ENCODE measurements at places on chromosomes 16 and 17. TPM values are rescaled to one million over a fixed set of nuclear protein-coding genes. Genes with fewer than 3 reads are reported as not detected.

The NOD2 gene
- 1.1 TPM for total RNA-seq

The MYL11 gene
- 1.2 TPM for total RNA-seq

The MT4 gene
- total RNA-seq: not detected

The CD300A gene
- 0.52 TPM for total RNA-seq
